ENCODE measurements at places on chromosomes 13 and 19.

DNA sequence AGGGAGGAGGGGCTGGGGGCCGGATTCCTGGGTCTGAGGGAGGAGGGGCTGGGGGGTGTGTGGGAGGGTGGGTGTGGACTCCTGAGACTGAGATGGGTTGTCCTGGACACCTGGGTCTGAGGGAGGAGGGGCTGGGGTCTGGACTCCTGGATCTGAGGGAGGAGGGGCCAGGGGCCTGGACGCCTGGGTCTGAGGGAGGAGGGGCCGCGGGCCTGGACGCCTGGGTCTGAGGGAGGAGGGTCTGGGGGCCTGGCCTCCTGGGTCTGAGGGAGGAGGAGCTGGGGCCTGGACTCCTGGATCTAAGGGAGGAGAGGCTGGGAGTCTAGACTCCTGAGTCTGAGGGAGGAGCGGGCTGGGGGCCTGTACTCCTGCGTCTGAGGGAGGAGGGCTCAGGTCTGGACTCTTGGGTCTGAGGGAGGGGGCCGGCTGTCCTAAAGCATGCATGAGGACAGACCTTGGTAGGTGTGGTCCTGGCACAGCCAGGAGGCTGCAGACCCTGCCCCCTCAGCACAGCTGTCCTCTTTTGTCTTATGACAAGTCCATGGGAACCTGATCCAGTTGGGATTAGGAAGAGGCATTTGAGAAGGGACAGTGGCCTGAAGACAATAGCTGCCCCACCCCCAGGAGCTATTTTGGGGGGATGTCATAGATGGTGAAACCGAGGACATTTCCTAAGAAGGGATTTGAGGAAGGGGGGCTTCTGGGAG lies 1.3 kb downstream of the TNNT1 start:
- no peak for DNase-seq

- no peak for DNase-seq
These were observed 5.5 kb upstream of the ACP7 start for GRCh38 chr19:39078436-39079200.

GRCh38 chr19:33438987-33439781 lies 65.7 kb downstream of the CEBPG start:
- no peak for DNase-seq

DNA sequence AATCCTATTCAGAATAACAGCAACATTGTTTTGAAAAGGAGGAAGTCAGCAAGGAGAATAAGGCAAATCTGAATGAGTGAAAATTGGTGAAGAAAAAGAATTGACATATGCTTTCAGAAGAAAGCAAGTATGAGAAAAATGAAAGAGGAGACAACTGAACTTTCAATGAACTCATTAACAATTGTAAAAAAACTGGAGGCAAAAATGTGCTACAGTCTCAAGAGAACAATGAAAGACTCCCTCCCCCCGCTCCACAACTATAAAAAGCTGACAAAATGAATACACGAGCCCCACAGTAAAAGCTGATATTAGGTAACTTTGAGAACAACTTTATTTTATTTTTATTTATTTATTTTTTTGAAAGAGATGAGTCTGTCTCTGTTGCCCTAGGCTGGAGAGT lies 373.1 kb downstream of the DIAPH3 start:
- DNase-seq = no peak

- no peak for DNase-seq
These were observed 70.9 kb downstream of the GGACT start for GRCh38 chr13:100517728-100518127.

- DNase-seq = no peak
These were observed 49.7 kb downstream of the CRTC1 start for GRCh38 chr19:18733196-18733647.

- DNase-seq = no peak
These were observed 17.1 kb downstream of the IGFL3 start for GRCh38 chr19:46107371-46107770.

DNA sequence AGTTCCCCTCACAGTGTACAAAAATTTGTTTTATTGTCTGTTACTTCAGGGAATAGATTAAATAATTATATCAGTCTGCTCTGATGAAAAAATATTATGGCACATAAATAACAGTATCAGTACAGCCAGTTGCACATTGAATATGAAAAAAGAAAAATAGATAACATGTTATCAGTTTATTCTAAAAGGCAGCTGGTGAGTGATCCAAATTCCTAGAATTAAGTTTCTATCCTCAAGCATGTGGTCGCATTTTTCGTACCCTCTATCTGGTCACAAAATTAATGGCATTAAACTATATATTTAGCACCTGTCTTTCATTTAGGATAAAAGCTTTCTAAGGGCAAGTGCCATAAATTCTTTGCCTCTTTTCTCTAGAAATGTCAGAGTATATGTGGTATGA lies 944.8 kb upstream of the PCDH9 start:
- DNase-seq = peak; percentile 13

GRCh38 chr13:32838945-32839344 lies 177.3 kb upstream of the KL start:
- DNase-seq = peak; percentile 8

- no peak for DNase-seq
These were observed 21.8 kb downstream of the ALOX5AP start for GRCh38 chr13:30757026-30757742.

- DNase-seq = peak; percentile 81
These were observed 2.4 kb downstream of the ELAVL3 start for GRCh38 chr19:11478167-11479089.

GRCh38 chr19:47155148-47155547 lies 24.5 kb downstream of the SAE1 start:
- no peak for DNase-seq

DNA sequence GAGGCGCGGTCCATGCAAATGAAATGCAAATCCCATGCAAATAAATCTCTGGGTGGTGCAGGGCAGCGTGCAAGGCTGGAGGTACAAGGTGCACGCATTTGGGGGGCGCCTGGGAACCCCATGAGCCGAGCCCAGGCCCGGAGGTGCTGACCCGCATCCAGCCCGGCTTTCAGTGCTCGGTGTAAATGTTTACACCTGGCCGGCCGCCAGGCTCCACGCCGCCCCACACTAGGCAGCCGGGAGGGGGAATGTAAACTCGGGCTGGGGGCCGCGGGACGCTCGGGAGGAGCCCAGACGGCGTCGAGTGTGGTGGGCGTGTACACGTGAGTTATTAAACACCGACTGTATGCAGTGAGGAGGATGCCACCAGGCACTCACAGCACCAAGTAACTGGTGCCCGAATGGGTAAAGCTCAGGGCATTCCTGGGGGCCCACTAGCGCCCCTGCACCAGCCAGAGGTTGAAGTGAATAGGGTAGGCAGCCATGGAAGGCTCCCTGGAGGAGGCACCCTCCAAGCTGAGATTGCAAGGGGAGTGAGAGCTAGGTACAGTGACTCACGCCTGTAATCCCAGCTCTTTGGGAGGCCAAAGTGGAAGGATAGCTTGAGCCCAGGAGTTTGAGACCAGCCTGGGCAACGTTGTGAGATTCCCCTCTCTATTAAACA lies 17.2 kb downstream of the FUT6 start:
- DNase-seq = no peak

- no peak for DNase-seq
These were observed 5.7 kb downstream of the PTPRS start for GRCh38 chr19:5334824-5335500.

DNA sequence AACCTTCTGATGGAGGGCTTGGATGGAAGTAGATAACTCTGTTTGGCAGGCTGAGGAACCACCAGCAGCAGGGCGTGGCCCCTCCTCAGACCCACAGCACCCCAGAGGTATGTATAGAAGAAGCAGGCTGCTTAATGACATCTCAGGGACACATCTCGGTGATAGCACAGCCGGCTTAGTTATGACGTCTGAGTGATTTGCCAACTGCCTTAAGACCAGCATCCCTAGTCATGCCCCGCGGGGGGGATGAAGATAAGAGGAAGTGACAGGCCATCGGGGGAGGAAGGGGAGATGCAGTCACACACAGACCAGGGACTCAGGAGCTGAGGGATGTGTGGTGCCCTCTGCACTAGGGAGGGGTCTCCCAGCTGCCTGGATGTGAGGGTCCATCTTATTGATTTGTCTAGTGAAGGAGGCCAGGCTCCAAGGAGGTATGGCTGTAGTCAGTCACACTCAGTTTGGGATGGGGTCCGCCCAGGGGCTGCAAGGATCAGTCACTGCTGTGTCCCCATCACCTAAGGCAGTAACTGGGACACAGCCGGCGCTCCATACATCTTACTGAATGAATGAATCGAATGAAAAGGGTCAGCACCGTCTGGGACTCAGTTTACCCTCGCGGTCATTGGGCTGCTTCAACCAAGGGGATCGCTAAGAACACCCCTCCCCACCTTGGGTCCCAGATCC lies 19.2 kb upstream of the ERCC1 start:
- peak; percentile 92 for DNase-seq

DNA sequence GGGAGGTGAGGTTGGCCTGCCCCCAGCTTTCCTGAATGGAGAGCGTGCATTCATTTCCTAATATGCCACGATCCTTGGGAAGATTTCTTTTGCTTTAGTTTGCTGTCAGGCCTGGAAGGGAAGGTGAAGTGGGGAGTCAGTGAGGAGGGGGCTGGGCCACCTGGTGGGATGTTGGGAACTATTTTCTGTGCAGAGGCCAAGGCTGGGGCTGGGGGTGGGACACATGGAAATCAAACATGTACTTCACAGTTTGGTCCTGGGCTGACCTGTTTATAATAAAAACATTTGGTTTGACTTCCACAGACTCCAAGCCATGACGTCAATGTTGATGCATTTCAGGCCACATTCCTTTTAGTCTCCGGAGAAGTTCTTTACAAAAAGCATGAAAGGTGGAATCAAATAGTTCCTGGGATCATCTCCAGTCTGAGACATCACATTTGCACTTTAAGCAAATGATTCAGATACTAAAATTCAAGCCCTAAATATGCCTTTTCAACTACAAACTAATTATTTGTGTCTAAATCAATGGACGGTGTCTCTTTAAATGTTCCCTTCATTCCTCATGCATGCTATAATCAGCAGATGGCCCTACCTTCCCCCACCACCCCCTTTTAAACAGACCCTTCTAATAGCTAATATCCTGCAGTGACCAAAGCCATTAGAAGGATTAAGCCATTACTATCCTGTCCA lies 41.5 kb upstream of the MEDAG start:
- no peak for DNase-seq

- no peak for DNase-seq
These were observed 4.8 kb downstream of the FFAR3 start for GRCh38 chr19:35363001-35363590.

DNA sequence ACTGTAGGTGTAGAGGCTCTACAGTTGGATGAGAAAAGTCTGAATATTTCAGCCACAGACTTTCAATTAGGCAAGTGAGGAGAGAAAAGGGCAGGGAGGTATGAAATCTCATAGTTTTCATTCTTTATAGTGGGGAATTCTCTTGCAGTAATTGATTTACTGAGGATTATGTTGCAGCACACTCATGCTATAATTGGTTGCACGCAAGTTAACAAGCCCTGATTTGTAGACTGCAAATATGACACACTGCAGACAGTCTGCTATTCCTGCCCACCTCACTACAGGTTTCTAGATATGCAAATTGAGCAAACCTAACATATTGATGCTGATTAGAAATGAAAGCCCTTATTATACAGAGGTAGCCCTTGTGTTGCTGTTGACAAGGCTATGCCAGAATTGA lies 139.4 kb downstream of the LHFPL6 start:
- no peak for DNase-seq

DNA sequence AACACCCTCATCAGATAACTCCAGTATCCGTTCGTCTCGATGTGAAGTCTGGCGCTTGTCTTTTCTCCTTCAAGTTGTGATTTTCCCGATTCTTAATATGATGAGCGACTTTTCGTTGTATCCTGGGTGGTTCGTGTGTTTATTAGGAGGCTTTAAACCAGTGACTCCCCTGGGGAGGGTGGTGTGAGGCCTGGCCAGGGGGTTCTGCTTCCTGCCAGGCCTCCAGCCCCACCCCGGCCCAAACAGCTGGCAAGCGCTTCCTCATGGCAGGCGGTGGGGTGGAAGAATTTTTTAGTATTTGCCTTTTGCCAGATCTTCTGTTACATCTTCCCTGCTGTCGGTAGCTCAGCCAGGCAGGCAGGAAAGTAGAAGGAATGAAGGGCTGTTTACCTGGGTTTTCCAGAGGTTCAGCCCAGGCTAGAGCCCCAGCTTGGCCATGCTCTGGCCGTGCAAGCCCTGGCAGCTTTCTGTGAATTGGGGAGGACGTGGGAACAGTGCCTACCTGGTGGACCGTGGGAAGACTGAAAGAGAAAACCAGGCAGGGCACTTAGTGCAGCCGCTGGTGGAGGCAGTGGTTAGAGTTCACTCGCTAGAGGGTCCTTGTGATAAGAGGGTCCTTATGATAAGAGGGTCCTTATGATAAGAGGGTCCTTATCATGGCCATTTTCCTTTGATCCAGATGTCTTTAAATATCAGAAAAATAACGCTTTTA lies 37.7 kb upstream of the DCUN1D2 start:
- DNase-seq = peak; percentile 50

GRCh38 chr13:50805805-50806204 lies 37.7 kb downstream of the DLEU7 start:
- peak; percentile 51 for DNase-seq

DNA sequence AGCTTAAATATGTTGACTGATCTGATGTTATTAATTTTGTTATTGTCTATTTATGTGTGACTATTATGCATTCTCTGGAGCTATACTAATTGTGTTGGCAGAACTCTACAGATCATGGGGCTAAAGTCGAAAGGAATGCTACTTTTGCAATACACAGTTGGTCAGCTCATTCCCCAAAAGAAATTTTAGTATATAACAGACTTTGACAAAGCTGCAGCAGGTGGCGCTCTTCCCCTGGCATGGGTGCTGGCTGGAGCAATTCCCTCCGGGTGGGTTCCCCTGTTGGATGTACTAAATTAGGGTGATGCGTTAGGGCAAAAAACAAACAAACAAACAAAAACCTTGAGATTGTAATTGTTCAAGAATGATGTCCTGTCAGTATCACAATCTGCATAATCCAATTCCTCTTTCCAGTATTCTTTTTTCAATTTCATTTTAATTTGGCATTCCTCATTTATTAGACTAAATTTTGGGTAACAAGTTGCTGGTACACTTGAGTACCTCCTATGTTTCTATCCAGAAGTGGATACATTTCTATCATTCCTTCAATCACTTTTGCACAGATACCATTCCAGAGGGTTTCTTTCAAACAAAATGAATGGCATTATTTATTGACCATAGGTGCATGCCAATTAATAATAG lies 322.8 kb upstream of the EDNRB start:
- DNase-seq = peak; percentile 64

DNA sequence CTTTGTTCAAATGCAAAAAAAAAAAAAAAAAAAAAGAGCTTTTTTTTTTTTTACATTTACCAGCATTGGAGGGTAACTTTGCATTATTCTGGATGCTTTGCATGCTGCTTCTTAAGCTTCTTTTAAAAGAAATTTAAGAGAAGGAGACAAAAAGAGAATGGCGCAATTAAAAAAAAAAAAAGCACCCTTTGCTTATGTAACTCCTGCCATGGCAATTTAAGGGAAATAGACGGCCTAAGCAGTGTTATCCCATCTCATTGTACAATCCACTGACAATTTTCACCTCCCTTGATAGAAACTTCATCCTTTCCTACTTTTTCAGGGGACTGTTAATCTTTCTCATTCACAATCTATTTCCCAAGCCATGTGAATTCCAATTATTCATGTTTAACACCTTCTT lies 129.8 kb downstream of the KCTD12 start:
- no peak for DNase-seq

GRCh38 chr19:1799695-1800342 lies 12.3 kb downstream of the ATP8B3 start:
- DNase-seq = no peak

- no peak for DNase-seq
These were observed 67.3 kb downstream of the PCDH17 start for GRCh38 chr13:57698851-57699250.

- peak; percentile 31 for DNase-seq
These were observed 193.3 kb downstream of the SLC7A1 start for GRCh38 chr13:29402166-29402636.

GRCh38 chr13:89363144-89363543 lies 1692.0 kb downstream of the SLITRK5 start:
- DNase-seq = peak; percentile 2

GRCh38 chr19:36103842-36104552 lies 6.9 kb upstream of the OVOL3 start:
- DNase-seq = peak; percentile 75

Measured in hematopoietic multipotent progenitor cell treated with erythropoietin and hydrocortisone succinate and interleukin-3 and kit ligand, for 4 days (in vitro differentiated cells).